ENCODE measurements at places on chromosomes 1 and 21.

GRCh38 chr1:230140221-230141020, 73.4 kb downstream of the GALNT2 start:
- DNase-seq, result no peak

DNA sequence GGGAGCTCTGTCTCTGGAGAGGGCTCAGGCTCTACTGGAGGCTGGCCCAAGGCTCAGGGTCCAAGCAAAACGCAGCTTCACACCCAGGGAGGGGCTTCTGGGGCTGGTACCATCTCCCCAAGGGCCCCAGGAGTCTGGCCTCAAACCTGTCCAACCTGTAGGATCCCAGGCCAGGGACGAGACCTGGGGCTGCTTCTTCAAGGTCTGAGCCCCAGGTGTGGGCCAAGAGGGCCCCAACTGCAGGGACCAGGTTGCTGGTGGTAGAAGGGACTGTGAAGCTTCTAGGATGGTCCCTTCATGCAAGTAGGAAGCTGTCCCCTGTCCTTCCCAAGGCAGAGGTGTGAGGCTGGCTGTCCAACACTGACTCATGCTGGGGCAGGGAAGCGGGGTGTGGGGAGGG, 7.8 kb upstream of the MMEL1 start:
- DNase-seq, result no peak

DNA sequence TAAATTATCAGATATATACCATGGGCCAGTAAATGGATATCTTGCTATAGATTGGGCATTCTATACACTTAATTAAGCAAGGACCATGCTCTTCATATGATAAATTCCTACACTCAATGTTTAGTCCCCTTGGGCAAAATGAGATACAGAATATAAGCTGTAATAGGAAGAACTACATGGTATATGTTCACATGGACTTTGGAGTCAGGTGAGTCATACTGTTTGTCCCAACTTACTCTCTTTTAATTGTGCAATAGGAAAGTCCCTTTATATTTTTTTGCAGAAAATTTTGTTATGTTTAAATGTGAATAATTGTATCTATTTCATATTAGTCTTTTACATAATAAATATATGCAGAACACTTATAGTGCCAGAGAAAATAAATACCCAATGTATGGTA, 820.2 kb upstream of the ADAMTS5 start:
- no peak for DNase-seq

- DNase-seq, result no peak
Observed at GRCh38 chr1:219149953-219150352, 23.7 kb upstream of the LYPLAL1 start.

- no peak for DNase-seq
Observed at GRCh38 chr1:205391386-205391785, 30.5 kb downstream of the LEMD1 start.
